CD8-positive, alpha-beta memory T cell (primary cell): ENCODE measurements at places on chromosomes 2 and 18.
A peak's percentile ranks its signal among the peaks of the same experiment; 100 is the strongest.

DNA sequence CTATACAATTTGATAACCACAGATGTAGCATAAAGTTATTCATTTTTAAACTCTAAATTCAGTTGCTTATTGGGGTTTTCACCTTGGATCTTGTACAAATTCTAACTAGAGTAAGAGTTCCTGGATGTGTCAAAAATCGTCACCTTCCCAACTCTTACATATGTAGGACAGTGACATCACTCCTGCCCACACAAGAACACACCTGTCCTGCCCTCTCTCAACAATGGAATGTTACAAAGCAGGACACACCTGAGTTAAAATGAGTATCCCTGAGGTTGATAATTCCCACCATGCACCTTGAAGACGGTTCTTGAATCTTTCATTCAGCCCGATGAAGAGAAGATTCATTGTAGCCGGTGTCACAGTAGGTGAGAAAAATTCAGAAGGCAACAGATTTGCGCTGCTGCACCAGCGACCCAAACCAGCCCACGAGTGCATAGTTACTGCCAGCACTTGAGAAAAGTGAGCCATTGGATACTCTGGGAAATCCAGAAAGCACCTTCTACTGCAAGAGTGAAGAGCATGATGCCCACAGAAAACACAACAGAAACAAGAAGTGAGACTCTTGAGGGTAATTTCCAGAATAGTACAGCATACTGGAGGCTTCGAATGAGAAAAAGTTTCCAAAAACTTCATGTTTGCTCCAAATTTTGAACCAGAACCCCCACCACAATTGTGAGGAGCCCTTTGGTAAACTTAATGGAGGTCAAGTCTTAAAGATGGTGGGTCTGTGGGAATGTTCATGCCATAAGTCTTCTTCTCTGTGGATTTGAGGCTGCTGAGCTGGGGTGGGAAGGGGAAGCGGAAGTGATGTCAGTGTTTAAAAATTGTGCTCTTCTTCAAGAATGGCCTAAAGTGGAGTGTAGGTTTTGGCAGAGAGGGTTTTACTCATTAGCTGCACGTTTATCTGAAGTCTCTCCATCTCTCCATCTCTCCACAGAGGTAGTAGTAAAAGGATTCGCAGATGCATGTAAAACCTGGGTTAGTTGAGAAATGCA lies 34.7 kb upstream of the ADAM23 start:
- no peak for DNase-seq

DNA sequence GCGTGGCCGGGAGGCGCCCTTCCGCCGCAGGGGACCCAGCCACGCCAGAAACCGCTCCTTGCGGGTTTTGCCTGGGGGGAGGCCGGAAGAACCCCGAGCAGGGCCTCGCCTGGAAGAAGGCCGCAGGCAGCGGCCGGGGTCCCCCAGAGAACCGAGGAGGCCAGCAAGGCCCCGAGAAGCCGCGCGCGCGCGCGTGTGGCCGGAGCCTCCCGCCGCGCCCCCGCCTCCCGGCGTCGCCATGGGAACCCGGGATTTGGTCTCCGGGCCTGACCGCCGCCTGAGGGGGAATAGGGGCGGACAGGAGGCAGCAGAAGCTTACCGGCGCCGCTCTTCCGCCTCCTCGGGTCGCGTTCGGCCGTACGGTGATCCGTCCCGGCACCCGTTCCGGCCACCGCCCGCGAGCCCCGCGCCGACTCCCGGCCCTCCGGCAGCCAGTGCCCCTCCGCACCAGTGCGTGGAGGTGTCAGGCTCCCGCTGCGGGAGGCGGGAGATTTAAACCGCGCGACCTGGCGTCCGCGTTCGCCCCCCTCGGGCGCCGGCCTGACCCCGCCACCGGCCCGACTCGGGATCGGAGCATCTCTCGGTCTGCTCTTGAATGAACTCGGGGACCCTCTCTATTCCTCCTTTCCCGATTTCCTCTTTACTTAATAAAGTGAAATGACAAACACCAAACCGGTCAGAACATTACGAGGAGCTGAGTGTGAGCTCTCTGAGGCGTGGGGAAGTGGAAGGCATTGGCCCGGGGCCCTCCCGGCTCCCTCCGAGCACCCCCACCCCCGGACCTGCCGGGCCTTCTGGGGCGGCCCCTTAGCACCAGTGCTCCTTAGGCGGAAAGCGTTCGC lies at the start of gene ICA1L:
TSS of gene ICA1L (minus strand) at position 467 of the 842 bp plus-strand sequence. CDS start 42,757 bp downstream, outside the sequence.
- peak; percentile 48 for DNase-seq

- no peak for DNase-seq
Measured at GRCh38 chr2:136012315-136012714, 26.9 kb upstream of the DARS1 start.

GRCh38 chr2:8684540-8684877 lies 2.7 kb downstream of the ID2 start:
- peak; percentile 30 for DNase-seq

DNA sequence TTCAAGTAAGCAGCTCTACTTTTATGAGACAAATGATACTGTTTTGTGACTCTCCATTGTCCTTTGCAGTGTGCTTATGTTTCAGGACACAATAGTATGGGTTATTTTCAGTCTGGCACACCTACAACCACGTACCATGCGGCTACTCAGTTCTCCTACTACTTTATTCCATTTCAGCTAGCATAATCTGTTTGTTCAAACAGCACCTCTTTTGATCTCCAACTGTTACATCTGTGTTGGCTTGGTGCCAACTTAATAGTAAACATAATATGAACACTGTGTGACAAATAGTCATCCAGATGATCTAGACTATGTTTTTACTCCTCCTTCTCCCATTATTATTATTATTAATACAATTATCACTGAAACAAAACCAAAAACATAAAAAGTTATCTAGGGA lies 40.5 kb downstream of the MYO3B start:
- DNase-seq: no peak

- DNase-seq: no peak
Measured at GRCh38 chr2:42980764-42981416, 188.5 kb upstream of the HAAO start.

GRCh38 chr2:199370150-199370780 lies 87.5 kb downstream of the SATB2 start:
- DNase-seq: no peak

DNA sequence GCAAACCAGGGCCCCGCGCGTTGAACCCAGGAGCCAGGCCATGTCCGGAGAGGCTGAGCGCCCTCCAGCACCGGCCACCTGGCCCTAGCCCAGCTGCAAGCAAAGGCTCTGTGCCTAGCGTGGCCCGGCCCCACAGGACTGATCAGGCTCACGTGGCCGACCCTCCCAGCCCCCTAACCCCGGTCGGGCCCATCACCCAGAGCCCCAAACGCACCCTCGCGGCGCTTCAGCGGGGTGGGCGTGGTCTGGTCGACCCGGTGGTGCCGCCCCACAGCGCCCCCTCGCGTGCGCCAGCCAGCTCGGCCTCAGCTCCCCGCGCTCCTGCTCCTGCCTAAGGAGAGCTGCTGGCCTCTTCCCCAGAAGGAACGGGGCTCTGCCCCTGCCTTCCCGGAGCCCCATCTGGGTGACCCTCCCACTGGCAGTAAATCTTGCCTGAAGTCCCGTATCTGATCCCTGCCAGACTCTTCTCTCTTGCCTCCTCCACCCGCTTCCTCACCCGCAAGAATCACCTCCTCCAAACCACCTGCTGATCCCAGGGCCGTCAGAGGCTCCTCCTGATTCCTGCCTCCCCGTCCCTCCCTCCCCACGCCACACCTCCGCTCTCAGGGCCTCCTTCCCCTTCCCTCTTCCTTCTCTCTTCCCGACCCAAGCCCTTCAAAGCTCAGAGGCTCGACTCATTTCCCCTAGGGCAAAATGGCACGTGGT lies 12.3 kb upstream of the TEX51 start:
- DNase-seq: no peak

GRCh38 chr2:3174626-3175567 lies 202.7 kb downstream of the EIPR1 start:
- no peak for DNase-seq

DNA sequence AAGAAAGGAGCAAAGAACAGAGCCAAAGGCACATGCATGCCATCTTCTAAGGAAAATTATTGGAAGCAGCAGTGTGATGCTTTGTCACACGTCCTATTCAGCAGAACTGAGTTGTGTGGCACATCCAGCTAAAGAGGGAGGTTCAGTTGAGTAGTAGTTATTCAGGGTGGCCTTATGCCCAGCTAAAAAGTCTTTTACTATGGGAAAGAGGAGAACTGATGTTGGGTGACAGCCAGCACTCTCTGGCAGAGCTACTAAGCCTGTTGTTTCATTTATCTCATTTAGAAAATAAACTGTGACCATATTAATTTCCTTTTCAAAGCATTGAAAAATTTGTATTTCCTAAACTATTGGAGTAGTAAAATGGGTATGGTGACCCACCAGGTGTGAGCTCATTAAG lies 18.5 kb downstream of the ITGA6 start:
- no peak for DNase-seq

- DNase-seq: peak; percentile 80
Measured at GRCh38 chr2:70964596-70965386, 13.6 kb upstream of the ANKRD53 start.

DNA sequence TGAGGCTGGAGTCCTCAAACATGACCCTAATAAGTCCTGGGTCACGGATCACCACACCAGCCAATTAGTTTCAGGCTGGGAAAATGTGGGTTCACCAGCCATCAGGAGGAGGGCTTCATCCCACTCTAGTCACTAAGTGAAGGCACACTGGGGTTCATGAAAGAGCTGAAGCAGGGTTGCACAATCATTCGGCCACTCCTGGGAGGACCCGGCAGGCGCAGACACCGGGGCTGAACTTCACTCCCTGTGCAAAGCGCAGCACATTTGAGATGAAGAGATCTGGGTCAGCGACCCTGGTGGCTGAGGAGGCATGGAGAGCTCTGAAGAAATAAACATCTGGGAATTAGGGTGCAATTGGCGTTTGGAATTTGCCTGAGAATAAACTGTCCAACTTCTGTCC lies 684.4 kb upstream of the SALL3 start:
- DNase-seq: no peak

GRCh38 chr2:156380117-156380645 lies 47.7 kb upstream of the NR4A2 start:
- DNase-seq: no peak

DNA sequence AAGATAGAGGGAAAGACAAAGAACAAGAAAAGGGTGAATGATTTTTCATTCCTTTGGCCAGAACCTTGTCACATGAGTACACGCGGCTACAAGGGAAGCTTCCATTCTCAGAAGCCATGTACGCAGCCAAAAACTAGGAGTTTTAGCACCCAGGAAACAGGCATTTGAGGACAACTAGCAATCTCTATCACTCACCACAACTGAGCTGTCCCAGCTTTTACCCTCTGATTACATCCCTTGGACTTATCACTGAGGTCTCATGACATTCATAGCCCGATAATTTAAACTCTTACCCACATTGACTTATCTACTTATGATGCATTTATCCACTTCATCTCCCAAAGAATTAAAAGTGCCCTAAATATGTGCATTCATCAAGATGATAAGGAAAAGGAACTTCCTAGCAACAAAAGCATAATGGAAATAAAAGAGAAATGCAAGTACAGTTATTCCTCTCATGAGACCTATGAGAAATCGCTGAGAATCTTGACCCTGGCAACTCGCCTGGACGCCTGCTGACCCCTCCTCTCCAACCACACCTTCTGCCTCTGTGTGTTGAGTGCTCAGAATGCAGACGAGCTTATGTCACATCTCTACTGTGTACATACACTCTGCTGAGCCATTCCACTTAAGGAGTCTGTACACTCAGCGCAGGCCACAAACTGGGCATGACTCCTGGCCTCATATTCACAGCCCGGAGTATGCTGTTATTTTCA lies 28.7 kb upstream of the MFSD6 start:
- no peak for DNase-seq
